ENCODE measurements at places on chromosomes 1 and 21.
A peak's percentile ranks its signal among the peaks of the same experiment; 100 is the strongest.

- no peak overlapping the region for H3K4me3 ChIP-seq
- H3K36me3 ChIP-seq: no peaks in the 10 kb centered on the region
- no peak for DNase-seq
These were observed 7.1 kb downstream of the CYB561D1 start for GRCh38 chr1:109500941-109501381.

GRCh38 chr1:65050735-65051134, 84.4 kb upstream of the JAK1 start:
- no peaks in the 10 kb centered on the region for H3K4me1 ChIP-seq
- no peaks in the 10 kb centered on the region for H3K27me3 ChIP-seq
- no peak overlapping the region for H3K27ac ChIP-seq
- no peak for DNase-seq

- H3K4me3 ChIP-seq: no peak overlapping the region
- no peaks in the 10 kb centered on the region for H3K4me1 ChIP-seq
- no peaks in the 10 kb centered on the region for H3K27me3 ChIP-seq
- no peak overlapping the region for H3K27ac ChIP-seq
These were observed 33.0 kb downstream of the SETD4 start for GRCh38 chr21:36027347-36027746.

DNA sequence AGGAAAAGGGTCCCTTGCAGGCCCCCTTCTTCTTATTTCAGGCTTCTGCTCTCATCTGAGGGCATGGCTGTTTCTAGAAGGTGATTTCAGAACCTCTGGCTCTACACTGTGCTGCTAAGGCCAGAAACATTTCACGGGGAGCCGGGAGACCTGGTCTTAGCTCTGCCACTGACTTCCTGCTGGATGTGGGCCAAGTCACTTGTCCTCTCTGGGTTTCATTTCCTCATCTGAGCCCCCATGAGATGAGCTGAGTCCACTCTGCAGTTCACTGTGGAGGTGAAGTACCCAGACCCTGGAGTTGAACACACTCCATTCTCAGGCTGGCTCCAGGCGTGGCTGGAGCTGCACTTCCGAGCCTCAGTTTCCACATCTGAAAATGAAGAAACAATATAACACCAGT, 2.1 kb downstream of the PADI1 start:
- no peaks in the 10 kb centered on the region for H3K27me3 ChIP-seq
- no peak overlapping the region for H3K27ac ChIP-seq
- H3K4me3 ChIP-seq: no peak overlapping the region
- H3K36me3 ChIP-seq: no peaks in the 10 kb centered on the region

DNA sequence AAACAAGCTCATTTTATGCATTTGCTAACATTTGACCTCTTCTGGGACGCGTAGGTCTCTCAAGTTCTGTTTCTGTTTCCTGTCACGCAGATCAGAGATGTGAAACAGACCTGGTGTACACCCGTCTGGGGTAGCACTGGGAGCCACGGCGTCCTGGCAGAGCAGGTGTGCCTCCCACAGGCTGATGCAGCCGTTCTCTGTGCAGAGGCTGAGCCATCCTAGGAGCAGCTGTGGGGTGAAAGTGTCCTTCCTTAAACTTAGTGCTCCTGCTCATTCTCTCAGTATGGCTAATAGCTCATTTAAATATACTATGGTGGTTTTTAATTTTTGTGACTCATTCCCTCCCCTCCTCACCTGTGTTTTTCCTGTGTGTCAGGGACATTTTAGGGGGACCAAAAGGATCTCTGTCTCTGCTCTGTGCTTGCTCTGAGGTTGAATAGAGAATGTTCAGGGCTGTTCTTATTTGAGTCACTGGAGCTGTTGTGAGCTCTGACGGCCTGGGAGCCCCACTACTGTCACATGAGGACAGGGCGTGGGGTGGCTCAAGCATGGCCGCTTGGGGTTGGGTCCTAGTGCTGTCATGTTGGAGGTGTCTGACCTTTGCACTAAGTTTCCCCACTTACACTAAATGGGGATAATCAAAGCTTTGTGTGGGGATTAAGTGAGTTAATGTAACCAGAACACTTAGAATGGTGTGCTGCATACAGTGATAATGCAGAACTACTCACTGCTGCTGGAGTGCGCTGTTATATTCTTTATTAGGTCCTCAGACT, 43.0 kb downstream of the GALNT2 start:
- no peaks in the 10 kb centered on the region for H3K36me3 ChIP-seq
- no peak overlapping the region for H3K4me3 ChIP-seq
- H3K4me1 ChIP-seq: peaks cover 6% of the 10 kb centered on the region
- no peak overlapping the region for H3K27ac ChIP-seq
- H3K27me3 ChIP-seq: no peaks in the 10 kb centered on the region

DNA sequence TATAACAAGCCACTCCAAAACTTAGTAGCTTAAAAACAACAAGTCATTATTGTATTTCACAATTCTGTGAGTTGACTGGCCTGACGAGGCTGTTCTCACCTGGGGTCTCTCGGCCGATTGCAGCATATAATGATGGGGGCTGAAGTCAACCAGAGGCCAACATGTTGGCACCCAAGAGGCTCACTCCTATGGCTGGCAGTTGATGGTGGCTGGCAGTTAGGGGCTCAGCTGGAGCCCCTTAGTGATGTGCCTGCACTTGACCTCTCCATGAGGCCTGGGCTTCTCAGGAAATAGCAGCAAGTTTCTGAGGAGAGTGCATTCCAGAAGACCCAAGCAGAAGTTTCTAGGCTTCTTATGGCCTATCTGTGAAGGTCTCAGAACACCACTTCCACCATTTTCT, 459.4 kb downstream of the NPHP4 start:
- H3K4me3 ChIP-seq: no peak overlapping the region
- H3K27ac ChIP-seq: no peak overlapping the region
- DNase-seq: no peak
- H3K27me3 ChIP-seq: no peaks in the 10 kb centered on the region
- H3K36me3 ChIP-seq: no peaks in the 10 kb centered on the region

GRCh38 chr1:43452789-43453441, 816 bp downstream of the HYI start:
- H3K4me3 ChIP-seq: peak overlapping the region; percentile 68
- peaks cover 3% of the 10 kb centered on the region for H3K36me3 ChIP-seq
- no peak overlapping the region for H3K27ac ChIP-seq
- H3K27me3 ChIP-seq: no peaks in the 10 kb centered on the region
- peaks cover 5% of the 10 kb centered on the region for H3K4me1 ChIP-seq
- DNase-seq: no peak

DNA sequence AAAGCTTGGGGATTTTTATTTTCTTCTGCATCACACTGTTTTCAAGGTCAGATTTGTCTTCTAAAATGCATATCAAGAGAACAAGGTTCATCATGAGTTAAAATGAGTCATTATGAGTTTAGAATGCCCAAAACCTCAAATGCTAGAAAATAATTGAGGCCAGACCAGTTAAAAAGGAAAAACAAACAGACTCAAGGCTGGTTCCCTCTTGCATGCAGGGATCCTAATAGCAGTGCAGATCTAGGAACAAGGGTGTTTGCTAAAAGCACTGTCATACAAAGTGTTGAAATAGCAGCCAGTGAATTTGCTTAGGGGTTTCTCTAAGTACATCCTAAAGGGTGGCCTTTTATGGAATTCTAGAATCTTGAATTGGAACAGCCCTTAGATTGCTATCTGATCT, 15.3 kb downstream of the BEND5 start:
- peaks cover 15% of the 10 kb centered on the region for H3K36me3 ChIP-seq
- no peaks in the 10 kb centered on the region for H3K27me3 ChIP-seq
- H3K27ac ChIP-seq: no peak overlapping the region
- DNase-seq: no peak

GRCh38 chr1:116763787-116764465, 9.7 kb downstream of the CD2 start:
- H3K27me3 ChIP-seq: no peaks in the 10 kb centered on the region
- H3K4me3 ChIP-seq: no peak overlapping the region
- no peak overlapping the region for H3K27ac ChIP-seq
- peak; percentile 66 for DNase-seq
- no peaks in the 10 kb centered on the region for H3K4me1 ChIP-seq

DNA sequence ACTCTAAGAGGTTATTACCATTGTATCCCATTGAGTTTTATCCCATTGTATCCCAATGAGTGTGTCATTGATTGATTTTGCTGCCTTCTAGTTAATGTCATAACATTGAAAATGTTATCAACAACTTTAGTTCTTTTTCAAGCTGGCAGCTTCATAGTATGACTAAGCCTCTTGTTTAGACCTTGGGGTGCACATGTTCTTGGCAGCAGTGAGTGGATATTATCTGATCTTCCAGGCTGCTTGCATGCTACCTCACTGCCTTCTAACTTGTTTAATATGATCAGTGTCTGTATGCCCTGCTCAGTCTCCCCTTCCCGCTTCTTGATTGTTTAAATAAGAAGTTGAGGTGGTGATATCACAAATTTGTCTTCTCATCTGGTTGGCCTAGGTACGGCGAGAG, 24.6 kb downstream of the NTPCR start:
- peaks cover 33% of the 10 kb centered on the region for H3K36me3 ChIP-seq
- no peak overlapping the region for H3K27ac ChIP-seq
- no peak overlapping the region for H3K4me3 ChIP-seq
- DNase-seq: no peak

DNA sequence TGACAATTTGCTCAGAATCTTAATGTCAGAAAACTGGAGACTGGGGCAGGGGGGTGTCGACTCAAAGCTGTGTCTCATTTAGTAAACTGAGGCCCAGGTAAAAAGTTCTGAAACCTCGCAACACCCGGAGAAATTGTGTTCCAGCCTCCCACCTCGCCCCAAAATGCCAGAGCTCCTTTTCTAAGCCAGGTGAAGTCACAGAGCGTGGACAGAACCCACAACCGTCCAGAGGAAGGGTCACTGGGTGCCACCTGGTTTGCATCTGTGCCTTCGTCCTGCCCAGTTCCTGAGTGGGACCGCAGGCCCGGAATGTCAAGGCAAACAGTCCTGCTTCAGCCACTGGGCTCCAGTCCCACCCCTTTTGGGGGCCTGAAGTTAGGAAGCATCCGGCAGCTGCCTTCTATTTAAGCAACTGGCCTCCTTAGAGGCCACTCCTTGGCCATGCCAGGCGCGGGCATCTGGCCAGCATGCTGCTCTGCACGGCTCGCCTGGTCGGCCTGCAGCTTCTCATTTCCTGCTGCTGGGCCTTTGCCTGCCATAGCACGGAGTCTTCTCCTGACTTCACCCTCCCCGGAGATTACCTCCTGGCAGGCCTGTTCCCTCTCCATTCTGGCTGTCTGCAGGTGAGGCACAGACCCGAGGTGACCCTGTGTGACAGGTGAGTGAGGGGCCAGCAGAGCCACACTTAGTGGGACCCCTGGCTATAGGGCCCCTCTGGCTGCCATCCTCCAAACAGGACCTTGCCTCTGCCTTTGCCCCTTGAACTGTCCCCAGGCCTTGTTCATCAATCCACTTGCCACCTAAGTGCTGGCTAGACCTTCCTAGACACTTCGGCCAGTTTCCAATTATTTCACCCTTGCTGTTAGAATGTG, at the start of gene TAS1R1:
Gene TAS1R1, plus strand, starts transcription at position 401 of the 872 bp plus-strand sequence. Its CDS starts 67 bp downstream, at position 468.
- peaks cover 3% of the 10 kb centered on the region for H3K4me1 ChIP-seq
- no peaks in the 10 kb centered on the region for H3K36me3 ChIP-seq
- no peaks in the 10 kb centered on the region for H3K27me3 ChIP-seq
- peak within 1 kb of the TSS; percentile 66 for H3K4me3 ChIP-seq
- peak within 1 kb of the TSS; percentile 86 for H3K27ac ChIP-seq

GRCh38 chr1:210213335-210213734, 19.3 kb upstream of the SERTAD4 start:
- no peak overlapping the region for H3K4me3 ChIP-seq
- H3K27me3 ChIP-seq: no peaks in the 10 kb centered on the region
- no peak overlapping the region for H3K27ac ChIP-seq
- DNase-seq: no peak
- no peaks in the 10 kb centered on the region for H3K36me3 ChIP-seq
- H3K4me1 ChIP-seq: peaks cover 3% of the 10 kb centered on the region

DNA sequence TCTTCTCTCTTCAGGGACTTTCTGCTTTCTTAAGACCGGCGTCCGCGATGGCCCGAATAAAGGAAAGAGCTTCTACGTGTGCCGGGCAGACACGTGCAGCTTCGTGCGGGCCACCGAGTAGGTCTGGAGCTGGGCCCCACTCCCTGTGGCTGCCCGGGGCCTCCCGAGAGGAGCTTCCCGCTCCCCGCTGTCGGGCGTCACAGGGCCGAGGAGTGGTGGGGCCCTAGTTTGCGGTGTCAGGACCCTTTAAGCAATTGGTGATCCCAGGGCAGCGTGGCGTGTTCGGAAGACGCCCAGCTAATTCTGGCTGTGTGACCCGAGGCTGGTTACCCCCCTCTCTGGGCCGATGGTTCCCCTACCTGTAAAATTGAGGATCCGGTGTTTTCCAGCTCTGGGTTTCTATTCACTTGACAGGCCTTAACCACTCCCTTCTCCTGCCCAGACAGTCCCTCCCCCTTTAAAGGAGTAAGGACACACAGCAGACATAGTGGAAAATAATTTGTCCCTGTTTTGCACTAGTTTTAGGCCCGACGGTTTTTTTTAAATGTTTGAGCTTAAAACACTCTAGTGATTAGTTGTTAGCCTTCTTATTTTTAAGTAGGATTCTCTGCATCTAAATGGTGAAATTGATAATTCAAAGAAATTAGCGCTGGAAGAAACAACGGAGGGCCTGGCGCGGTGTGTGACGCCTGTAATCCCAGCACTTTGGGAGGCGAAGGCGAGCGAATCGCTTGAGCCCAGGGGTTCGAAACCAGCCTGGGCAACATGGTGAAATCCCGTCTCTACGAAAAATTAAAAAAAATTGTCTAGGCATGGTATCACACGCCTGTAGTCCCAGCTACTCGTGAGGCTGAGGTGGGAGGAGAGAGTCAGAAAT, 553 bp downstream of the TTF2 start:
- no peak for DNase-seq
- peak overlapping the region; percentile 54 for H3K27ac ChIP-seq
- peaks cover 6% of the 10 kb centered on the region for H3K36me3 ChIP-seq
- H3K4me1 ChIP-seq: no peaks in the 10 kb centered on the region
- H3K4me3 ChIP-seq: peak overlapping the region; percentile 90
- no peaks in the 10 kb centered on the region for H3K27me3 ChIP-seq

All from H1 (cell line).